Amniotic stem cell (primary cell): ENCODE measurements at places on chromosomes 13 and 19.

GRCh38 chr13:43016226-43016625, 7.2 kb upstream of the DNAJC15 start:
- no peak for DNase-seq

- no peak for DNase-seq
Observed at GRCh38 chr13:65605396-65605795, 1624.7 kb downstream of the PCDH9 start.

DNA sequence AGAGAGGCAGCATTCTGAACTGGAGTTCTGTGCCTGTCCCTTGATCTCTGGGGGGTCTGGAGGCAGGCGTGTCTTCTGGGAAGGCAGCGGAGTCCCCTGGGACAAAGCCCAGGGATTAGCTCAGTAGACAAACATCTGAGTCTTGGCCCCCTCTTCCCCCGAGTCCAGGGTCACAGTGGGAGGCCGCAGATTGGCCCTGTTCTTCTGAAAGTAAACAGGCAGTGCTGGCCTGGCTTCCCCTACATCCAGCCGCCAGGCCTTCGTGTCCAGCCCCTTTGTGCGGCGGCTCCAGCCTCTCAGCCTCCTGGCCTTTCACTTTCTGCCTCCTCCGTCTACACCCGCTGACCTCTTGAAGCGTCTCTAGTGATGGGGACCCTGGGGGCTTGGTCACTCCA, 989 bp downstream of the NFILZ start:
- no peak for DNase-seq

DNA sequence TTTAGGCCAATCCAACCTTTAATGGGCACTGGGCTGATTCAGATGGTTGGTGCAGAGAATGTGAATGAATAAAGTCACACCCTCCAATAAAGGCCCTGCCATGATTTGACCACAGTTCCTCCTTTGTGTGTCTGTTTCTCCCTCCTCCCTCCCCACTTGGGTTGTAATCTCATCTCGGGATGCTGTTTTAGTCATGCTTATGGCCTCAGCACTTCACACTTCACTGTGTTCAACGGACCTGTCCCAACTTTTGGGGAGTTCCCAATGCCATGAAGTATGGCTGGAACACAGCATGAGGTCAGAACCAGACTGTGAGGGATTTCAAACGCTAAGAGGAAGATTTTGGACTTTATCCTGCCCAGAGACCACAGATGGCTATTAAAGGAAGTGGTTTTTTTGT, 5.6 kb upstream of the RAB8A start:
- no peak for DNase-seq

- DNase-seq = no peak
Observed at GRCh38 chr13:58151452-58151851, 519.9 kb downstream of the PCDH17 start.

DNA sequence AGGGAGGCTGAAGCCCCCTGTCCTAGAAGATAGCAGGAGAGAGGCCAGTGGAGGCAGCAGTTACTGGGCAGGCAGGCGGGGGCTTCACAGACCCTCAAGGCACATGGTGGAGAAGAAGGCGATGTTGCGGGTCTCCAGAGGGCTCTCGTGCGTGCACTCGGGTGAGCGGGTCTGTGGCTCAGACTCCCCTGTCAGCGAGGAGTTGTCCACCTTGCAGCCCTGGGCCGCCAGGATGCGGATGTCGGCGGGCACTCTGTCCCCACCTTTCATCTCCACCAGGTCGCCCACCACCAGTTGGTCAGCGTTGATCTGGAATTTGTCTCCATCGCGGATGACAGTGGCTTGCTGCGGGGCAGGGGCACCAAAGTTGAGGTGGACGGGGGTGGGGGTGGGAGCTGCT, 3.2 kb downstream of the ATP4A start:
- no peak for DNase-seq

- DNase-seq = no peak
Observed at GRCh38 chr19:41430922-41431321, 3.7 kb upstream of the B3GNT8 start.

DNA sequence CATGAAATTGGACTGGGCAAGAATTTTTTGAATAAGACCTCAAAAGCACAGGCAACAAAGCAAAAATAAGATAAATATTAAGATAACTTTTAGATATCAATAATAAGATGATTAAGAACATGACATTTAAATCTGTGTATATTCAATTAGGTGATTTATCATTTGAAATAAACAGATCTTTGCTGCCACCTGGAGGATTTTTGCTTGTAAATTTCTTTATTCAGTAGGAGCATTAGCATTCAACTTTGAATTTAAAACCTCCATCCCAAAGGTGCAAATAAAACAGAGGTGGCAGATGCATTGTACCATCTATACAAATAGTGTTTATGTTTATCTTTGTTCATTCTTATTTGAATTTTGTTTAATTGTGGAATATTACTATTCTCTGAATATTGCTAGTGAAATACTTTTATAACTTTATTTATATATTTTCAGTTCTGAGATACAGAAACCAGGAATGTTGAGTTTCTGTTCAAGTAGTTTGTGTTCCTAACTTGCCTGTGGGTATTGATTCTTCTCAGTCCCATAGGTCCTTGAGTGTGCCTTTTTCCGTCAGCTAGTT, 20.9 kb downstream of the COG6 start:
- peak; percentile 26 for DNase-seq

- no peak for DNase-seq
Observed at GRCh38 chr19:16631465-16631864, 3.5 kb upstream of the MED26 start.

GRCh38 chr19:41409288-41409687, 11.7 kb downstream of the BCKDHA start:
- no peak for DNase-seq

DNA sequence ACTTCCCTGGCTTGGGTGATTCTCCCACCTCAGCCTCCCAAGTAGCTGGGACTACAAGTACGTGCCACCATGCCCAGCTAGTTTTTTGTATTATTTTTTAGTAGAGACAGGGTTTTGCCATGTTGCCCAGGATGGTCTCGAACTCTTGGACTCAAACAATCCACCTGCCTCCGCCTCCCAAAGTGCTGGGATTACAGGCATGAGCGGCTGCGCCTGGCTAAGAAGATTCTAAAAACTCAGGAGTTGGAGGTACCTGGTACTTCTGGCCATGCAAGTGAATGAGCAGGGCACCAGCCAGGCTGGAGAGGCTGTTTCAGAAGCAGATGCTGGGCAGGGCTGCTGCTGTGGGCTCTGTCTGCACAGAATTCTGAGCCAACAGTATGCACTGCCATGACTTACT, 6.1 kb downstream of the MZF1 start:
- DNase-seq = no peak

DNA sequence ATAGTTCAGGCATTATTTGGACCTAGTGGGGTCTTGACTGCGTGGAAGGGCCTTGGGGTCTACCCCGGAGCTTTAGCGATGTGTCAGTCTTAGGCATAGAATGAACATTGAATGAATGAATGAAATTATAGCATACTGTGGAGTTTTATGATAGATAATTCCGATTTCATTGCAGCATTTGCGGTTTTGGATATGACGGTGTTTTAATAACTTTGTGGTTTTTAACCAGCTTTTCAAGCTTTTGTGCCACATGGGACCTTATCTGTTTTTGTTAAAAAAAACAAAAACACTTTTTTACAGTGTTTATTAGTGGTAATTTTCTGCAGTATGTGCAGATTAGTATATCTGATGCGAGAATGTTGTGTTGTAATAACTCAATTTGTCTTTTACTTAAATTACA, 696 bp downstream of the NUP58 start:
- DNase-seq = no peak

DNA sequence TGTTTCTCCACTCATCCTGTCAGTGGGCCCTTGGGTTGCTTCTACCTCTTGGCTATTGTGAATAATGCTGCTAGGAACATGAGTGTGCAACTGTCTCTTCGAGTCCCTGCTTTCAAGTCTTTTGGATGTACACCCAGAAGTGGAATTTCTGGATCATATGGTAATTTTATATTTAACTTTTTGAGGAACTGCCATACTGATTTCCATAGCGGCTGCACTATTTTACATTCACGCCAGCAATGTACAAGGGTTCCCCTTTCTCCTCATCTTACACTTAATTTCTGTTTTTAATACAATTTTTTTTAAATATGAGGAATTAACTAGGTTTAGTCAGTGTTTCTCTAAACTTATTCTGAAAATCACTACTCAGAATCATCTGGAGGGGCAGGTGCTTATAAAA, 24.2 kb upstream of the SLC46A3 start:
- DNase-seq = no peak

DNA sequence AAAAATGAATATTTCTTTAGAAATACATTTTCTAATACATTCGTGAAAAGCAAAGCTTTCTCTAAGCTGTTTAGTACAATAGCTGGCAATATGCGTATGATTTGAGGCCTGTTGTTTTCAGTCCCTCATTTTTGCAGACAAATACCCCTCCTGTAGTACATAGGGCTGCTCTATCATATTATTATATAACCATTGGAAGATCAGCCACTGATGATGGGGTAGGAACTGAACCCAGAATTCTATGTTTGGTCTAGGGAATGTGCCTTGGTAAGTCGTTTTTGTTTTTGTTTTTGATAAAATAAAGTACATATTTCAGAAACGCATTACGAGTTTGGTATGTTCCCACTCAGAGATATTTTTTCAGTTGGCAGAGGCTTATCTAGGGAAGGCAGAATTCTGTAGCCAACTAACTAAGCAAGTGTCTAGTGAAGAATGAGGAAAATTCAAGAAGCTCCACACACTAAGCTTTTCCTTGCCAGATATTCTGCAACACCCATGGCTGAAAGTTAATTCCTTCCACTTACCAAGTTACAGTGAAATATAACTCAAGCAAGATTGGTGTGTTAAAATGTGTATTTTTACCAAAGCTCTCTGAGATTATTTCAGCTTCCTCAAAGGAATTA, 656.9 kb upstream of the MIR17HG start:
- no peak for DNase-seq

- no peak for DNase-seq
Observed at GRCh38 chr13:93378184-93378583, 151.6 kb downstream of the GPC6 start.

- DNase-seq = no peak
Observed at GRCh38 chr13:39102981-39103490, 64.8 kb downstream of the NHLRC3 start.

DNA sequence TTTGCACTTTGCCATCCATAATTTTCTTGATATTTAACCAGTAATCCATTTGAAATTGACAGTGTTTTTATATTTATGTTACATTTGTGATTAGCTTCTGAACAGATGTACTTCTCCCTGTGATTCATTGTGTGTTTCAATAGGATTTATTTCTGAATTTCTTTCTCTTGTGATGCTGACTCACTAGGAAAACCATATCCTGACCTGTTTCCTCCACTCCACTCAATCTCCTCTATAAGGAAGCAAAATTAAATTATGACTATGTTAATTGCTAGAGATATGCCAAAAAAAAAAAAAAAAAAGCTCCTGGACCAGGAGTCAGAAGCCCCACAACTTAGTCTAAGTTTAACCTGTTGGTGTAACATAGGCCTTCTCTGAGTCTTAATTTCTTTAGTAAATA, 614.6 kb upstream of the SPRY2 start:
- no peak for DNase-seq

DNA sequence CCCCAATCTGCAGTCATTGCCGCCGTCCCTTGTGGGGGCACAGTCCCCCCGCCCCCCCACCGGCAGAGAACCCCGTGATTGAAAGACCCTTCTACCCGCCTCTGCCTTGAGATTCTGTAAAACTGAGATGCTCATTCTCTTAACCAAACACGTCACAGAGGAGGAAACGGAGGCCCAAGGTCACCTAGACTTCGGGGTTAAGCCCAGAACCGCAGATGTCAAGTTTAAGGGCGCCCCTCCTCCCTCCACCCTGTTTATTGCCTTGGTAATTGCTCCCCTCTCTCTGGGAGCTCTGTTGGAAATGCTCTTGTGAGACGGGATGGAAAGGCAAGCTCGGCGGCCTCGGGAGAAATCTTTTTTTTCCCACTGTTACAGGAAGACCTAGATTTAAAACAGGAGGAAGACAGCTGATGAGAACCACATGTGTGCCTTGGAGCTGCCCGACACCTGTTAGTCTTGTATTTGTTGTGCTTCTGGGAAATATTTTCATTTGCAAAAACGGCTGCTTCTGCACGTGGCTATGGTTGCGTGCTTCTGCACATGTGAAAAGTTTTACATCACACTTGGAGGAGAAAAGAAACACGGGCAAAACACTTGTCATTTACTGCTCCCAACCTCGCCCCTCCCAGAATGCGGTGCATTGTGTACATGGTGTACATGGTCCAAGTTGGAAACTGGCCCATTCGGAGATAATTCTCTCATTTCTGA, 1.1 kb upstream of the MED26 start:
- no peak for DNase-seq

GRCh38 chr19:37362733-37363132, 8.2 kb upstream of the ZNF527 start:
- no peak for DNase-seq

DNA sequence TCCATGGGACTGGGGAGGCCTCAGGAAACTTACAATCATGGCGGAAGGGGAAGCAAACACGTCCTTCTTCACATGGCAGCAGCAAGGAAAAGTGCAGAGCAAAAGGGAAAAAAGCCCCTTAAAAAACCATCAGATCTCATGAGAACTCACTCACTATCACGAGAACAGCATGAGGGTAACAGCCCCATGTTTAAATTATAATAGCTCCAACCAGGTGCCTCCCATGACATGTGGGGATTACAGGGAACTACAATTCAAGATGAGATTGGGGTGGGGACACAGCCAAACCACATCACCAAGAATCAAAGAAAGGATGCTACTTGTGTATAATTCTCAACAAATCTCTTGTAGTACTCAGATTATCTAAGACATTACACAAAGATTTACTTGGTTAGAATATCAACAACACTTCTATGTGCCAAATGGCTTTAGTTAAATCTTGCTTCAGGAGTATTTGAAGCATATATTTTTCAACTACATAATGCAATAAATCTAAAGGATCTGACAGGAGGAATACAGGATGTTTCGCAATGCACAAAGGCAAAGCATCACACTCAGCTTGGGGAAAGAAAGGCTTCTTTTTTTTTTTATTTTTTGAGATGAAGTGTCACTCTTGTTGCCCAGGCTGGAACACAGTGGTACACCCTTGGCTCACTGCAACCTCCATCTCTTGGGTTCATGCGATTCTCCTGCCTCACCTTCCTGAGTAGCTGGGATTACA, 180.0 kb downstream of the LHFPL6 start:
- no peak for DNase-seq

DNA sequence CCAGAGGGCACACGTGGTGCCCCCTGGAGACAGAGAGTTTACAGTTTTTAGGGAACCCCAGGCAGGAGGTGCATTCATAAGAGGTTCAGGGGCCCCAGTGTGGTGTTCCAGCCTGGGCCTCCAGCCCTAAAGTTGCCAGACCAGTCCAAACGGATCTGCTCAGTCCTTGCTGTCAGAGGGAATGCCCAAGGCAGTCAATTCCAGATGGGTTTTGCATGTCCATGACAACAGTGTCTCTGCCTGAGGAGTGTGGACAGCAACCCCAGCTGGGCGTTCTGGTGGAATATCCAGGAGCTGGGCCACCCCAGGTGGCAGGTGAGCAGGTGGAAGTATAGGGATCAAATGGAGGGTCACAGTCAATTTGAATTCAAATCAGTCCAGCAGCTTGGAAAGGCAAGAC, 25.3 kb downstream of the FBXO27 start:
- DNase-seq = no peak
